Stimulated activated CD4-positive, alpha-beta T cell treated with anti-CD3 and anti-CD28 coated beads, TNF-alpha, amount 100 ng/mL, for 1 hour (primary cell): ENCODE measurements at places on chromosomes 12 and 14.

- no peak for DNase-seq
Observed at GRCh38 chr12:98973395-98973794, 328.3 kb downstream of the APAF1 start.

DNA sequence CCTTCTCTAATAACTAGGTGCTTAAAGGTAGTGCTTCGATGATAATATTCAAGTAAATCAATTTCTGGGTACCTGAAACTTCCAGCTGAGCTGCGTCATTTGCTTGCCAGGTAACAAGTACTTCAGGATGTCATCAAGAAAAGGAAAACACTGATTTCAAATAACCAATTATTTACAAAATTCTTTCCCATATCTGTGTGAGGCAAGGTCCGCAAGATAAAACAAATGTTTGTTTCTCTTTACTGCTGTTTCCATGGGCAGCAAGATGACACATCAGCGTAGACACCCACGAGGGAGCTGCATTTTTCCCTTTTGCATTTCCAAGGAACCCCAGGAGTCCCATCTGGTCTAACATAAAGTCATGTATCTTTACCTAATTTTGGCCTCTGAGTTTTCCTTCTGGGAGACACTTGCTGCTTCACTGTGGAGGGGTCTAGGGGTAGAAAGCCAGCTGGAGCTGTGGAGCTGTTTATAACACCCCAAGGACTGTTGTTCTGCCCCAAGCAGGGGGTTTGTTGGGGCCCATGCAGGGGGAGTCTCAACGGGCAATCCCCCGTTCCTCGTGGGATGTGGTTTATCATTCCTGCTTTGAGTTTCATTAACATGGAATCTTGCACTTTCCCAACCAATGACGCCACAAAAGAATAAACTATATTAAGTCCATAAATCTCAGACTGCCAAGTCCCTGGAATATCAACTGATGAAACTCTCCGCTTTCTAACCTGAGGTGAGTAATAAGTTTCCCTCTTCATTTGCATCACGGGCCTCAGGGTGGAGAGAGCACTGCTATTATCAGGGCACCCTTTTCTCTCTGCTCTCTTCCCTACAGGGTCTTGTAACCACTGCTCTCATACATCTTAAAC, 112.8 kb upstream of the PELI2 start:
- no peak for DNase-seq

- DNase-seq = no peak
Observed at GRCh38 chr12:95002754-95003153, 743 bp downstream of the NDUFA12 start.

- no peak for DNase-seq
Observed at GRCh38 chr12:80472911-80473500, 29.0 kb downstream of the PTPRQ start.

GRCh38 chr14:73760598-73761586, 46.7 kb upstream of the PNMA1 start:
- DNase-seq = no peak

- no peak for DNase-seq
Observed at GRCh38 chr14:55059333-55059732, 7.9 kb downstream of the MAPK1IP1L start.

DNA sequence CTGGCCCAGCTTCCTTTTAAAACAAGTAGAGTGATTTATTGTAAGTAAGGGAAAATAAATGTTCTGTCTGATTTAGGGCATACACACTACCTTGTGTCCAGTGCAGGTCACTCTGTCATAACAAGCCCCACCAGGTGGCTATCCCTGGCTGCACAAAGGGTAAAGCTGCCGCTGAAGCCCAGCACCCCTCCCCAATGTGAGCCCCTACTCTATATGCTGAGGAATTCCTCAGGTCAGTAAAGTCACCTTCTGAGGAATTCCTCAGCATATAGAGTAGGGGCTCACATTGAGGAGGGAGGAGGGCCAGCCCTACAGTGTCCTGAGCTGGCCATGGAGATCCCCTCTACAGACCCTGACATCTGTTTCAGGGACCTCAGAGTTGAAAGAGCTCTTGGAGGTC, 67.2 kb downstream of the TBC1D30 start:
- DNase-seq = no peak

- DNase-seq = no peak
Observed at GRCh38 chr14:74647678-74648461, 35.8 kb upstream of the LTBP2 start.
